DND-41 (cell line): ENCODE measurements at places on chromosomes 4 and X.

DNA sequence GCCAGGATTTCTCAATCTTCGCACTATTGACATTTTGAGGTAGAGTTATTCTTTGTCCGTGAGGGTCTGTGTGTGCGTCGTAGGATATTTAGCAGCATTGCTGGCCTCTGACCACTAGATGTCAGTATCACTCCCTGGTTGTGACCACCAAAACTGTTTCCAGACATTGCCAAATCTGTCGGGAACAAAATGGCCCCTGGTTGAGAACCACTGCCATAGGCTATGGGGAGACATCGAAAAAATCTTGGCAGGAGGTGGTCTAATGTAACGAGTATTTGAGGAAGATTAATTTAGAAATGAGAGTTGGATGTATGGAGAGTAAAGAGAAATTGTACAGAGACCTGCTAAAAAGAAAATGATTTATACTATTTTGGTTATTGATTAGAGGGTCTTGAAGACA, 108.4 kb downstream of the DOCK11 start:
- peaks cover 9% of the 10 kb centered on the region; the same call in 1 of the 2 replicates for H3K36me3 ChIP-seq
- no peak overlapping the region for H3K27ac ChIP-seq
- H3K4me3 ChIP-seq: no peak overlapping the region
- H3K27me3 ChIP-seq: no peaks in the 10 kb centered on the region
- DNase-seq: peak; percentile 32
- H3K4me1 ChIP-seq: no peaks in the 10 kb centered on the region

DNA sequence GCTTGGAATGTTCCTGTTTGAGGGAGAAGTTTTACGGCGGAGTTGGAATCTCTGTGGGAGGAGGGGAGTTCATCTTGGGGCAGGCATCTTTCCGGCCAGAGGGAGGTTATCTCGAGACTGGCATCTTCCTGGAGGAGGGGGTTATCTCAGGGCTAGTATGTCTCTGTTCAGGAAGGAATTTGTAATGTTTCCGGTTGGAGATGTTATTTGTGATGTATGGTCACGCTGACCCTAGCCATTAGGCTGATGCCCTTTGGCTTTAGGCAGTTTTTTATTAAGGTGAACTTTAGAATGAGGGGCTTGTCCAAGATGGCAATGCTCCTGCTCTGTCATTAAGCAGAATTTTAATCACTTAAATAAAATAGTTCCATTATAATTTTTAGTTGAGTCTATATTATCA, 449.7 kb downstream of the PCDH10 start:
- no peak for DNase-seq
- no peaks in the 10 kb centered on the region for H3K27me3 ChIP-seq
- H3K36me3 ChIP-seq: no peaks in the 10 kb centered on the region
- no peak overlapping the region for H3K4me3 ChIP-seq
- H3K4me1 ChIP-seq: no peaks in the 10 kb centered on the region
- H3K27ac ChIP-seq: no peak overlapping the region

DNA sequence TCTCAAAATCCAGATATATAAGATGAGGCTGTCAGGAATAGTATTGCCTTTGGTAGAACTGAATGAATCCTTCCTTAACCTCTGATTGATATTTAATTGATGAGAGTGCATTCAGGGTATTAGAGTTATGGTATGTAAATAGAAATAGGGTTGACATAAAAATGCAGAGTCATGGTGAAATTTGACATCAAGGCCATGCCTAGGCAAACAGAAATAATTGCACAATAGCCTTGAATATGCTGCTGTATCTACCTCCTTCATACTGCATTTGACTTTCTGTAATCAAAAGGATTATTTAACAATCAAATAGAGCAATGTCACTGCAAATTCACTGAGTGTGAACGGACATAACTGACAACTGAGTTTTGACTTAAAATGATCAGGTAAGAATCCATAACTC, 1316.3 kb downstream of the STIM2 start:
- no peaks in the 10 kb centered on the region for H3K4me1 ChIP-seq
- DNase-seq: no peak
- no peaks in the 10 kb centered on the region for H3K36me3 ChIP-seq
- no peaks in the 10 kb centered on the region for H3K27me3 ChIP-seq
- no peak overlapping the region for H3K27ac ChIP-seq
- no peak overlapping the region for H3K4me3 ChIP-seq

DNA sequence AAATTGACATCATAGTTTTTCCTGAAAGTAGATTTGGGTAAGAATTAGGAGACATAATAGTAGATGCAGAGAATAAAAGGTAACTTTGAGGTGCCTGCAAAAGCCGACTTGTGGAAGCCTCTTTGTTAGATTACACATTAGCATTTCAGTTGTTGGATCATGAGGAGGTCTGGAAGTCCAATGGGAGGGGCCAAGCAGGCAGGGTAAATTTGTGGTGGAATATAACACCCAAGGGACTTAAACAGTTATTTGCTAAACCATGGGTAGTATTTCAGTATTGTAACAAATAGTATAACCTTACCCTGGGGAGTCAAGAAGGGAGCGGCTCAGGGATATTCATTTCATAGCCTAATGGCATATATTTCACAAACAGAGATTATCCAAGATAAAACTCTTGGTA, 810.7 kb upstream of the AMOT start:
- H3K4me1 ChIP-seq: no peaks in the 10 kb centered on the region
- no peaks in the 10 kb centered on the region for H3K27me3 ChIP-seq
- DNase-seq: no peak
- H3K36me3 ChIP-seq: no peaks in the 10 kb centered on the region
- no peak overlapping the region for H3K27ac ChIP-seq
- H3K4me3 ChIP-seq: no peak overlapping the region

DNA sequence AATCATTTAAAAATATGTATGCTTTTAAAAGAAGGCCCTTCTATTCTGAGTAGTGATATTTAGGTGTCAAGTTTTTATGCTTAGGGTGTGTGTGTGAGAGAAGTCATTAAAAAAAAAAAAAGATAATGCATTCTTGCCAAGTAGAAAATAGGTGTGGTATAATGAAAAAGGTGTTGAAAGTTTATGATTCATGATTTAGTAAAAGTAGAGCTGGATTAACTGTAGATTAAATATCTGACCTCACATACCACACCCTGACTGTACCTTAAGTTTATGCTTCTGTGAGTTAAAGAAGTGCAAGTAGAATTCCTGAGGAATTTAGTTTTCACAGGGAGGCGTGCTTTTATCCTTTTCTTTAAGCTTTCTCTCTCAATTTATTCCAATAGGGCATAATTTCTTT, 71.1 kb downstream of the BMPR1B start:
- no peaks in the 10 kb centered on the region for H3K27me3 ChIP-seq
- no peak overlapping the region for H3K27ac ChIP-seq
- no peaks in the 10 kb centered on the region for H3K36me3 ChIP-seq
- no peak overlapping the region for H3K4me3 ChIP-seq

GRCh38 chrX:19190902-19191301, 68.6 kb upstream of the ADGRG2 start:
- H3K36me3 ChIP-seq: no peaks in the 10 kb centered on the region
- no peak overlapping the region for H3K27ac ChIP-seq
- H3K4me1 ChIP-seq: no peaks in the 10 kb centered on the region
- no peak overlapping the region for H3K4me3 ChIP-seq
- DNase-seq: no peak

DNA sequence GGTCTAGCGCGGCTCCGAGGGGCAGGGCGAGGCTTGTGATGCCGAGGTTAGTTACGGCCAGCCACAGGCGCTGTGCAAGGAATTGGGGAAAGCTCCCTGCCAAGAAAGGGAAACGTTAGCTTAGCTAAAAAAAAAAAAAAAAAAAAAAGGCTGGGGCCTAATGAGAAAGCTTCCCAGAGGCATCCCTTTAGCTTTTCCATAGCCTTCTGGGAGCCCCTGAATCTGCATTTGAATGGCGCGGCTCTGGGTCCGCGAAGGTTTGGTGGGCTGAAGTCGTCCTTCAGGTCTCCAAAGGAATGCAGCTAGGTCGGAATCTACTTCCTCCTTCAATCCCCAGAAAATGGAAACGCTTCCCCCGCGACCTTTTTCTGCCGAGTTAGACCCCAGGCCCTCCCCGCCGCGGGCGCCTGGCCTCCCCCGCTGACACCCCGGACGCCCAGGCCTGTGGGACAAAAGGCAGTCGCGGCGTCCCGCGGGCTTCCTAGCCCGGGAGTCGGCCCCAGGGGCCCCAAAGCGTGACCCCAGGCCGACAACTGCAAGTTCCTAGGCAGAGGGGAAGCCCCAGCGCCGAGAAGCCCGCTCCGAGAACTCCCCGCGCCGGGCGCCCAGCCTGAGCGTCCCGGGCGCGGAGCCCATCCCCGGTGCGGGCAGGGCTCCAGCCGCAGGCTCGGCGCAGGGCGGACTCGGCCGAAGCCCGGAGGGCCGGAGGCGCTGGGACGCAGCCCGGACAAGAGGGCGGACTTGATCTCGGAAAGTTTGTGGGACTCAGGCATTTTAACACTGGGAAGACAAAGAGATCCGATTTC, 605 bp upstream of the FAT1 start:
- H3K4me1 ChIP-seq: no peaks in the 10 kb centered on the region
- H3K27me3 ChIP-seq: no peaks in the 10 kb centered on the region
- H3K36me3 ChIP-seq: no peaks in the 10 kb centered on the region
- no peak overlapping the region for H3K27ac ChIP-seq

DNA sequence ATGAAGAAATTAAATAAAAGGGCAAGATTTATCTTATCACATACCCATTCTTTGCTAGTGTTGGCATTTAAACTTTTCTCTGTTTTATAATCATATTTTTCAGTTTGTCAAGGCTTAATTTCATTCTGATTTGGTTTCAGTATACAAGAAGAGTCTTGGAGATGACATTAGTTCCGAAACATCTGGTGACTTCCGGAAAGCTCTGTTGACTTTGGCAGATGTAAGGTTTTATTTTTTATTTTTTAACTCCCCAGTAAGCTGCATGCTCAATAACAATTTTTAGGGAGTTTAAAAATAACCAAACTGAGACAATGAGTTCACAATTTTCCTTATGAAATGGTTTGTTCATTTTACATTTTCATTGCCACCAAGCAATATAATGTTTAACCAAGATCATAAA, 39.8 kb downstream of the ANXA3 start:
- H3K27me3 ChIP-seq: no peaks in the 10 kb centered on the region
- H3K4me1 ChIP-seq: no peaks in the 10 kb centered on the region
- H3K27ac ChIP-seq: no peak overlapping the region
- H3K4me3 ChIP-seq: no peak overlapping the region
- no peak for DNase-seq
- no peaks in the 10 kb centered on the region for H3K36me3 ChIP-seq

GRCh38 chr4:184641451-184641850, 7.8 kb downstream of the CASP3 start:
- H3K36me3 ChIP-seq: peaks cover 65% of the 10 kb centered on the region
- peaks cover 11% of the 10 kb centered on the region; the same call in 1 of the 2 replicates for H3K4me1 ChIP-seq
- H3K4me3 ChIP-seq: no peak overlapping the region
- DNase-seq: no peak
- H3K27me3 ChIP-seq: no peaks in the 10 kb centered on the region
- no peak overlapping the region for H3K27ac ChIP-seq

DNA sequence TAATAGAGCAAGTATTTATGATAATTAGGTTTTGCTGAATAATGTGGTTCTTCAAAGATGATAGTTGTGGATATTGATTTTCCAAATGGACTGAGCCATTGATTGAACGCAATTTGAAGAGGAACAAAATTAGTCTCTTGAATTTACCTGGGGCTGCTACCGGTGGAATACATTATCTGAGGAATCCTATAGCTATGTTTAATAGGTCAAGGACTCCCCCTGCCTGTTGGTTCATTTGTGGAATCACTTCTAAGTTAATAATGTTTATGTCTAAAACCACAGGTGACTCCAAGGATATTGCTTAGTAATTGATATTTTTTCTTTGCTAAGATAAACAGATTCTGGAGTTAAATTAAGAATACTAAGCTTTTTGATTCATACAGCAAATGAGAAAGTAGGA, 576.0 kb upstream of the PABPC4L start:
- H3K27ac ChIP-seq: no peak overlapping the region
- DNase-seq: no peak
- no peak overlapping the region for H3K4me3 ChIP-seq
- H3K4me1 ChIP-seq: no peaks in the 10 kb centered on the region

- H3K4me3 ChIP-seq: no peak overlapping the region
- H3K4me1 ChIP-seq: no peaks in the 10 kb centered on the region
- DNase-seq: no peak
- no peaks in the 10 kb centered on the region for H3K27me3 ChIP-seq
These were observed 51.0 kb downstream of the FAT4 start for GRCh38 chr4:125365731-125366130.

GRCh38 chr4:86338521-86338920, 21.3 kb downstream of the MAPK10 start:
- no peak overlapping the region for H3K27ac ChIP-seq
- no peak for DNase-seq
- H3K4me1 ChIP-seq: no peaks in the 10 kb centered on the region
- no peak overlapping the region for H3K4me3 ChIP-seq
- H3K27me3 ChIP-seq: no peaks in the 10 kb centered on the region

DNA sequence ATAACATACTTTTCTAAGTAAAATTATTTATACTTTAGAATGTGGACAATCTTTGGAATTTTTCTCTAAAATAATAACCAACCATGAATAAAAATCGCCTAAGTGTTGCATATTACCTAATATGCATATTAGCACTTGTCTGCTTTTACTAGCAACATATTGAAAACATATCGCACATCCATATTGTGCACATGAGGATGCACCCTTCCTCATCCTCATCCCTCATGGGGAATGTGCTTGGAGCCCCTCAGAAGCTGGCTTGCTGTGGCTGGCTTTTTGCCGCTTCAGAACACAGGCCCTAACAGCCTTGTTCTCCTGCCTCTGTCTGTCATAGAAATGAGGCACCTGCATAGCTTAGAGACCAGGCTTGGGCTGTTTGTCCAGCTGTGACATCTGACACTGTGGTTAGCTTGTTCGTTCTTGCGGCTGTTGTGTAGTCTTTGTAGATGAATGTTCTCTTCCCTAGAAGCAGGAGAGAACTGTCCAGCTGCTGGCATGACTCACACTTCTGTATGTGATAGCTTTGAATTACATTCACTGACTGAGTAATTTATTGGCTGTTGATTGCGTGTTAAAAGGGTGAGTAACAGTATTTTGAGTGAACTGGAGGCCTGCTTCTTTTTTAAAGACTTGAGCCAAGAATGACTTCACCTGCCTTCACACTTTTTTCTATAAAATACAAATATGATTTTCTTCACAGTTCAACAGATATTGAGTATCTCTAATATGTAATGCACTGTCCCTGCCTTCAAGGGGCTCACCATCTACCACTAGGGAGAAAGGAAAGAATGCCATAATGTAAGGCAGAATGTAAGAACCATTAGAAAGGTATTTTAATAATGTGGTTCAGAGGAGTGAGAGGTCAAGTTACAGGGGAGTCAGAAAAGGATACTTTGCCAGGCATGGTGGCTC, 81.9 kb downstream of the HMGB2 start:
- peak overlapping the region; percentile 98 for H3K27ac ChIP-seq
- no peak overlapping the region for H3K4me3 ChIP-seq
- peak; percentile 94 for DNase-seq
- peaks cover 48% of the 10 kb centered on the region for H3K36me3 ChIP-seq
- H3K27me3 ChIP-seq: no peaks in the 10 kb centered on the region
- H3K4me1 ChIP-seq: peaks cover 90% of the 10 kb centered on the region

- H3K4me1 ChIP-seq: no peaks in the 10 kb centered on the region
- H3K4me3 ChIP-seq: no peak overlapping the region
- DNase-seq: no peak
- H3K36me3 ChIP-seq: peaks cover 8% of the 10 kb centered on the region; the same call in 1 of the 2 replicates
- H3K27me3 ChIP-seq: no peaks in the 10 kb centered on the region
These were observed 35.2 kb downstream of the PDS5A start for GRCh38 chr4:39942507-39942906.
